ENCODE measurements at places on chromosomes 6 and 20.

DNA sequence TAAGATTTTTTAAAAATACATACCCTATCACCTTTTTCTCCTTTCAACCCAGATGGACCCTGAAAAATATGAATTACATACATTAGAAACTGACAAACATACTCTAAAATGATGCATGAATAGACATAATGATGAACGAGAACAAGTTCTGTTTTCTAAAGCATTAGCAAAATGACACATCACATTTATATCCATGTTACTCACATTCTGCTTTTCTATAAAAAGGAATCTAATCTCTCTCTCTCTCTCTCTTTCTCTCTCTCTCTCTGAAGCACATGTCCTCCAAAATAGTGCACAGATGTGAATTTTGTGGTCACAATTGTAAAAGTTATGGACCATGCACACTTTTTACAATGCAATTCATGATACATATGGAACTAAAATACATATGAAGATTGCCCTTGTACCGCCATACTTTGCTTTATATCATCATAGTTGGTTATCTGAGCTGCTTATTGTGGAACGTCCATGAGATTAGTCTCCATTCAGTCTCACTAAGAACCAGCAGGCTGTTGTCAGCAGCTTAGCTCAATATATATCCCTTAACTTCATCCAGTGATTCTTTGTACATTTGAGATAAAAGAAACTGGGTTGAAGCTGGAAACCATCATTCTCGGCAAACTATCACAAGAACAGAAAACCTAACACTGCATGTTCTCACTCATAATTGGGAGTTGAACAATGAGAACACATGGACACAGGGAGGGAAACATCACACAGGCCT is 114.2 kb downstream of the COL12A1 start:
- DNase-seq = no peak

DNA sequence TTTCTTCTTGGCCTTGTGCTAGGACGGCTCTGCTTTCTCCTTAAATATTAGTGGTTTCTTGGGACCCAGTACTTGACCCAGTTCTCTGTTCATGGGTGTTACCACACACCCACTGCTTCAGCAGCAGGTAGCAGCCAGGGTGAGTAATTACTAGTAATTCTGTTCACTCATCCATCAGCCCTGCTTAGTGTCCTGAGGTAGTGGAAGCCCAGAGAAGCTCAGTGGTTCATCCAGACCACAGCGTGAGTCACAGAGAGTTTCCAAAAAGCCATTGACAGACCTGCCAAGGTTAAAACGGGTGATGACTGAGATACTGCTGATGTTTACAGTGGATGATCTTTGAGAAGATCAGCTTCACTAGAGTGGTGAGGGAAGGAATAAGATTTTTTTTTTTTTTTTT is 51.7 kb upstream of the HINT3 start:
- no peak for DNase-seq

- DNase-seq = no peak
These were observed 17.0 kb downstream of the TGM6 start for GRCh38 chr20:2397595-2398145.

GRCh38 chr6:144292372-144292771 is 7.2 kb downstream of the UTRN start:
- DNase-seq = no peak

DNA sequence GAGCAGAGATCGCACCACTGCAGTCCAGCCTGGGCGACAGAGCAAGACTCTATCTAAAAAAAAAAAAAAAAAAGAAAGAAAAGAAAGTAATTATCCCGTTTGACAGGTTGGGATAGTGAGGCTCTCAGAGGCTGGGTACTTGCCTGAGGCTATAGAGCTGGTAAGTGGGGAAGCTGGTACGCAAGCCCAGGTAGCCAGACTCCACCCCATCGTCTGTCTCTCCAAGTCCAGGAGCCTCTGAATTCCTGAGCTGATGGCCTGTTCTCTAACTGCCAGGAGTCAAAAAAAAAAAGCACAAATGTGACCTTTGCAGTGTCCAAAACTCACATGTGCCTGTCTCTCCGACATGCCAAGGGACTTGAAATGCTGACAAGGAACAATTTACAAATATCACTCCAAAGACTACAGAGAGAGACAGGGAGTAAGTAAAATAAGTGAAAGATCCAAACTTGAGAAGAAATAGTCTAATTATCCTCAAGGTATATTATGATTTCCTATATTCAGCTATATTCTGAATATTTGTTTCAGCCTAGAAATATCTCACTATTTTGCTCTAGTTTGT is 109.1 kb upstream of the SCAF8 start:
- DNase-seq = no peak

GRCh38 chr6:144335914-144336313 is 50.8 kb downstream of the UTRN start:
- DNase-seq = no peak
